Camera-type eye (tissue), 1 donor: ENCODE measurements at places on chromosomes 7 and 10. TPM values are rescaled to one million over a fixed set of nuclear protein-coding genes. Genes with fewer than 3 reads are reported as not detected.

The ZNF783 gene
- 18.6 TPM for total RNA-seq

The GRM3 gene
- 7.2 TPM for total RNA-seq

The GBX1 gene
- total RNA-seq = not detected

The ASNS gene
- total RNA-seq = 22.0 TPM

The ADK gene
- total RNA-seq = 49.6 TPM

The NEUROG3 gene
- not detected for total RNA-seq

The SPDYE6 gene
- not detected for total RNA-seq

The CNPY1 gene
- not detected for total RNA-seq

The OR6B1 gene
- total RNA-seq = not detected

The SPOCK2 gene
- total RNA-seq = 28.6 TPM

The RNLS gene
- 14.6 TPM for total RNA-seq

The SCART1 gene
- 2.9 TPM for total RNA-seq

The GRID2IP gene
- total RNA-seq = not detected

The GJD4 gene
- total RNA-seq = not detected

The CASTOR2 gene
- 36.3 TPM for total RNA-seq

The BTBD16 gene
- 0.16 TPM for total RNA-seq

The PLCE1 gene
- total RNA-seq = 28.2 TPM

The ZMYND11 gene
- total RNA-seq = 111 TPM

The SFRP5 gene
- 68.7 TPM for total RNA-seq

The CYP3A7 gene
- not detected for total RNA-seq

The CFAP70 gene
- total RNA-seq = 4.9 TPM

The CACNB2 gene
- 31.2 TPM for total RNA-seq

The WEE2 gene
- total RNA-seq = 0.27 TPM

The CREB5 gene
- 40.2 TPM for total RNA-seq

The SLC16A9 gene
- 32.4 TPM for total RNA-seq

The SLC39A12 gene
- 18.0 TPM for total RNA-seq

The FGFBP3 gene
- 15.3 TPM for total RNA-seq

The TRPV5 gene
- total RNA-seq = 0.16 TPM

The LAMB1 gene
- 206 TPM for total RNA-seq

The CCSER2 gene
- total RNA-seq = 96.6 TPM

The FERD3L gene
- not detected for total RNA-seq

The LBX1 gene
- not detected for total RNA-seq

The OR9A2 gene
- total RNA-seq = not detected

The STEAP1B gene
- 1.6 TPM for total RNA-seq

The FEZF1 gene
- total RNA-seq = 0.27 TPM

The INPP5A gene
- 51.6 TPM for total RNA-seq

The NPFFR1 gene
- 9.1 TPM for total RNA-seq

The EPHB6 gene
- total RNA-seq = 17.3 TPM

The ANKRD7 gene
- total RNA-seq = 4.4 TPM

The TDRD1 gene
- total RNA-seq = 0.38 TPM

The SLC26A3 gene
- not detected for total RNA-seq

The OR2A12 gene
- total RNA-seq = not detected

The FZD8 gene
- total RNA-seq = 20.7 TPM

The OPALIN gene
- not detected for total RNA-seq
